ENCODE measurements at places on chromosomes 2 and 18.

DNA sequence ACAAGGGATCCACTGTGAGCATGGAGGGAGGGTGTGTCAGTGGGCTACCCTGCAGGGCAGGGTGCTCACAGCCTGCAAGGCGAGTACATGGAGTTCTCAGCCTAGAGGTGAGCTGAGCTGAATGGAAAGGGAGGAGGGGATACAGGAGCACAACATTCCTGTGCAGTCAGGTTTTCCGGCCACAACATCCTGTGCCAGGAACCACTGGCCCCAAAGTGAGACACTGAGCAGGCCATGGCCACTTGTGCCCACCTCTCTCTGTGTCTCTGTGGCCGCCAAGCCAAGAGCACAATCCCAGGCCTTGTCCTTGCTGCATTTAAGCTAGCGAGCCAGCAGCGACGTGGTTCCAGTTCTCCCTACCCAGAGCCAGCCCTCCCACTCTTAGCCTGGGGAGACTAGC lies 6.1 kb downstream of the DOK1 start:
- no peak for DNase-seq

DNA sequence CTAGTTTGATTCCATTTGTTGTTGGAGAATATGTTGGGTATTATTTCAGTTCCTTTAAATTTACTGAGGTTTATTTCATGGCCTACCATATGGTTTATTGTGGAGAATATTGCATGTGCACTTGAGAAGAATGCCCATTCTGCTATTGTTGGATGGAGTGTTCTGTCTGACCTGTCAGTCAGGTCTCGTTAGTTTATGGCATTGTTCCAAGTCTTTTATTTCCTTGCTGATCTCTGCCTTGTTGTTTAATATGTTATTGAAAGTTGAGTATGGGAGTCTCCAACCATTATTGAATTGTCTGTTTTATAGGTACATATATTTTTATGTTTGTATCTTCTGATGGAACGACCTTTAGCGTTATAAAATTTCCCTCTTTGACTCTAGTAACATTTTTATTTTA lies 86.3 kb downstream of the PTPN4 start:
- DNase-seq: no peak

GRCh38 chr18:40687399-40687798 lies 1267.6 kb upstream of the PIK3C3 start:
- DNase-seq: no peak

DNA sequence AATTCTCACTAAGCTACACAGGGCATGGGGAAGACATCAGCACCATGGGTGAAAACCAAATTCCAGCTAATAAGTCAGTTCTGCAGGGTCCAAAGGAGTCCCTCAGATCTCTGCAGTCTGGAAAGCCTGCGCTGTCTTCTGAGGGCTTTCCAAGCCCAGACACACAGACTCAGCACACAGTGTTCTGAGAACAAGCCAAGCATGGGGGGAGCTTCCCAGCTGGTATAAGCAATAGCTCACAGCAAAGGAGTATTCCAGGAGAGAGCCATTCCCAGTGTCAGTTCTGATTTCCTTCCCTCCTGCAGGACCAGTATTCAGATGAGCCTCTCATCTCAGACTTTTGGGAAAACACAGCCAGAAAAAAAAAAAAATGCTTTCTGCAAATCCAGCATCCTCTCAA lies 370.8 kb downstream of the TNS1 start:
- no peak for DNase-seq

GRCh38 chr18:6525604-6526003 lies 110.9 kb upstream of the L3MBTL4 start:
- DNase-seq: no peak

- DNase-seq: no peak
Observed at GRCh38 chr18:3478262-3478978, 28.4 kb downstream of the TGIF1 start.

GRCh38 chr2:58215429-58215828 lies 25.7 kb downstream of the FANCL start:
- no peak for DNase-seq

GRCh38 chr2:36469710-36470109 lies 114.1 kb downstream of the CRIM1 start:
- no peak for DNase-seq
